Epithelial cell of umbilical artery (primary cell): ENCODE measurements at places on chromosomes 5 and 9. TPM values are rescaled to one million over a fixed set of nuclear protein-coding genes. Genes with fewer than 3 reads are reported as not detected.

The MPDZ gene
- 61.7 and 77.7 TPM in 2 replicates for total RNA-seq

The DNM1 gene
- 0.46 and 0.97 TPM in 2 replicates for total RNA-seq

The TTC1 gene
- total RNA-seq: 60.0 and 60.1 TPM in 2 replicates

The FIBCD1 gene
- under 0.01 and 0.46 TPM in 2 replicates for total RNA-seq

The STXBP1 gene
- total RNA-seq: 14.9 and 76.7 TPM in 2 replicates

The SMIM33 gene
- total RNA-seq: under 0.01 TPM in 1 of 2 replicates, not detected in the other

The NR5A1 gene
- not detected in 2 replicates for total RNA-seq

The SMIM23 gene
- not detected in 2 replicates for total RNA-seq

The ASPN gene
- total RNA-seq: not detected in 2 replicates

The SCGB3A2 gene
- total RNA-seq: not detected in 2 replicates

The REEP2 gene
- 1.4 and 3.2 TPM in 2 replicates for total RNA-seq

The FOXD4 gene
- not detected in 2 replicates for total RNA-seq

The RNF224 gene
- not detected in 2 replicates for total RNA-seq

The WNK2 gene
- not detected in 2 replicates for total RNA-seq

The NMUR2 gene
- not detected in 2 replicates for total RNA-seq
